ENCODE measurements at places on chromosomes 1 and 21.

- DNase-seq = no peak
Observed at GRCh38 chr1:111717450-111717849, 21.7 kb downstream of the INKA2 start.

DNA sequence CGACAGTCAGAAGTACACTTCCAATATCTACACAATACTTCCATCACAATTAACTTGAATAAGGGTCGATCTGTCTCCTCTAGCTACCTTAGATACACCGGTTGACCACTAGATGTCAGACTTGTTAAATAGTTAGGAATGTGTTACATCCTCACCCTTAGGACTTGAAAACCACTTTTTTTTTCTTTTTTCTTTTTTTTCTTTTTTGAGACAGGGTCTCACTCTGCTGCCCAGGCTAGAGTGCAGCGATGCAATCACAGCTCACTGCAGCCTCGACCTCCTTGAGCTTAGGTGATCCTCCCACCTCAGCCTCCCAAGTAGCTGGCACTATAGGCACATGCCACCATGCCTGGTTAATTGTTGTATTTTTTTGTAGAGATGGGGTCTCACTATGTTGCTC is 120.4 kb upstream of the GREM2 start:
- peak; percentile 32 for DNase-seq

GRCh38 chr21:41727784-41728763 is 38.8 kb downstream of the RIPK4 start:
- DNase-seq = no peak

- no peak for DNase-seq
Observed at GRCh38 chr1:92502247-92502646, 15.5 kb upstream of the GFI1 start.

GRCh38 chr1:150473659-150474058 is 13.6 kb upstream of the TARS2 start:
- DNase-seq = no peak

DNA sequence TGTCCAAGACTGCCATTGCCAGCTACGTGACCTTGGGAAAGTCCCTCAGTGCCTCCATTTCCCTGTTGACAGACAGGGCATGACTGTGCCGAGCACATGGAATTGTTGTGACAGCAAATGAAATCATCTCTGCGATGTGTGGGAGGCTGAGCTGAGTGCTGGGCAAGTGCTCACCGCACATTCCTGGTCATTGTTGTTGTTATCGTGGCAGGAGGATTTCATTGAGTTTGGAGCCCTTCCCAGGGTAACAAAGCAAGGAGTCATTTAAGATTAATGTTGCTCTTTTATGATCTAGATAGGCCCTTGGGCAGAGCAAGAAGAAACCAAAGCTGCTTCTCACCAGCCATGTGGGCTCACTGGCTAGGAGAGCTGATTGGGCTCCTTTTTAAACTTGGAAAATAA is 39.6 kb upstream of the ITPKB start:
- DNase-seq = peak; percentile 72

DNA sequence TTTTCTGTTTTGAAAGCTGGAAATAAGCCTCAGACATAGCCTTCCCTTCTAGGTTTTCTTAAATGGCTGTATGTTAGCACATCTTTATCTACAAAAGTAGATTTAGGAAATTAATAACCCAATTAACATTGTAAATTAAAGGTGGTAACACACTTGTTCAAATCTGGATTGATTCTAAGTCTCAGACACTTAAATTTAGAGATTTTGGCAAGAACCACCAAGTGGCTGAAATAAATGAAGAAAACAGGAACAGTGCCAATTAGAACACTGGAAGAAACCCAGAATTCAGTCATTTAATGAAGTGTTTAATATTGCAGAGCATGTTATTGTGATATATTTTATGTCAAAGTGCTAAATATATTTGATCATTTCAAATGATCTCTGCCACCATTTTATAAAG is 628.2 kb downstream of the USP25 start:
- DNase-seq = no peak

GRCh38 chr1:172400722-172401105 is 19.8 kb upstream of the C1orf105 start:
- DNase-seq = no peak

- no peak for DNase-seq
Observed at GRCh38 chr1:212930986-212931678, 19.2 kb upstream of the VASH2 start.

GRCh38 chr1:213982672-213983492 is 4.9 kb upstream of the PROX1 start:
- no peak for DNase-seq

DNA sequence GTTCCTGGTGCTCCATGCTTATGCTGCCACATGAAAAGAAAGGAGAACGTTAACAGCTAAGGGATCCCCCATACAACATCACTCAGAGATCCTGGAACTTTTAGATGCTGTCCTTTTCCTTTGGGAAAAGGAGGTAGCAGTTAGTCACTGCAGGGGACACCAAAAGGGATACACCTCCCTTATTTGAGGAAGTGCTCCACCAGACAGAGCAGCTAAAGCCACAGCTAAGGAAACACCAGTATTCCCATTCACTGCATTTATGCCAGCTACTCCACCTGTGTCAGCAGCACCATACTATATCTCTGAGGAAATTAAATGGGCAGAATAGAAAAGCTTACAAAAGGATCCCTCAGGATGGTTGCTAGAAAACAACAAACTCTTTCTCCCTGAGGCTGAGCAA is 26.0 kb upstream of the SLC6A9 start:
- no peak for DNase-seq

- DNase-seq = no peak
Observed at GRCh38 chr21:46540087-46540710, 64.7 kb downstream of the S100B start.

GRCh38 chr1:116346943-116347673 is 25.9 kb upstream of the ATP1A1 start:
- DNase-seq = no peak

GRCh38 chr1:27152004-27152828 is 2.7 kb downstream of the SLC9A1 start:
- DNase-seq = no peak

DNA sequence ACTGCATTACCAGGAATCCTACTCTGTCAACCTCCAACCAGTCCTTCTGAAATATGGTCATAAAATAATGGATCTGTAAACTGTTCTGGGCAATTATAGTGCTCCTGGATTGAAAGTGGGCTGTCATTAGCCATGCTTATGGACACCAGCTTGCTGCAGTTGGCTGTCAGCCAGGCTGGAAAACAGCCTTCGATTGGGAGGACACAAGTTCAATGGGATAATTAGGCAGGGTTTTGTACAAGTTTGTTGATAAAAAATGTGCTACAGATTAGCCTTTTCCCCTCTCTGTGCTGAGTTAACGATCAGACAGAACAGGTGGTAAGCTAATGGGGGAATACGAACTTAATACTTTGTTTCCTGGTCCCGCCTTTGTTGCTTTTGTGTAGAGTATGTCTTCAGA is 413.9 kb downstream of the DUSP10 start:
- DNase-seq = no peak
